Stimulated activated CD4-positive, alpha-beta T cell treated with anti-CD3 and anti-CD28 coated beads, Interleukin-15, amount 100 ng/mL, for 48 hours (primary cell): ENCODE measurements at places on chromosomes 3 and 15.

DNA sequence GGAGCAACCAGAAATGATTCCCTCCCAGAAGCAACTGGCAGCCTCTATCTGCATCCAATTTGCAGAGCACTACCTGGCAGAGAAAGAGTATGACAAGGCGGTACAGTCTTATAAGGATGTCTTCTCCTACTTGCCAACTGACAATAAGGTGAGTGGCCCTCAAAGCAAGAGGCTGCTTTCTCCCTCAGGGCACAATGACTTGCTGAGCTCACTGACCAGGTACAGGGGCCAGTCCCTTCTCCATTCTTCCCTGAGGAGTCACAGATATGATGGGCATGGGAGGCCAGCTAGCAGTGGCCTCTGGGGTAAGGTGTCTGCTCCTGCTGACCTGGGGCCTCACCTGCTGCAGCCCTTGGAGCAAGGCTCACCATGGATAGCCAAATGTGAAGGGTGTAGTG lies 20.3 kb downstream of the CSRNP1 start:
- no peak for DNase-seq

DNA sequence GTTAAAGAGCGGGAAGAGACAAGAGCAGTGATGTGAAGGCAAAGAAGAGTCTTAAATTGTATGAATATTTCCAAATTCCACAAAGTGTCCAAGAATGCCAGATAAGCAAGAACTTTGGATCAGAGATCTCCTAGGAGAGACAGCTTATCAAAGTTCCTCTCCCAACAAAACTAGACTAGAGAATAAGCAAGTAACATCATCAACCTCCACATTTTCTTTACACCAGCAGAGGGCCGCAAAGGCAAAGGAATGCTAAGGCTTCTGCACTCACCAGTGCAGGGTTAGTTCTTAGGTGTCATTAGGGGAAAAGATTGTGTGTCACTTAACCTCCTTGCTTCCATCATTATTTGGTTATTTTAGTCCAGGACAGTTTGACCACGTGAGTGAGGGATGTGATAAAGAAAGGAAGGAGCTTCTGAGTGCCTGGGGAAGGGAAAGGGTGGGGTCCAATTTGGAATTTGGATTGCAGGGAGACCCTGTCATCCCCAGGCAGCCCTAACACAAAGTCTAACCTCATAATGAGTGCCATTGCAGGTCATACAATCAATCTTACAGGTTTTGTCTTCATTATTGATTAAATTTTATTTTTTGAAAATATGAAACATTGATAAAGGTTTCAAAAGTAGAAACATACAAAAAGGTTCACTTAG lies 7.5 kb upstream of the CMTM6 start:
- peak; percentile 50 for DNase-seq

DNA sequence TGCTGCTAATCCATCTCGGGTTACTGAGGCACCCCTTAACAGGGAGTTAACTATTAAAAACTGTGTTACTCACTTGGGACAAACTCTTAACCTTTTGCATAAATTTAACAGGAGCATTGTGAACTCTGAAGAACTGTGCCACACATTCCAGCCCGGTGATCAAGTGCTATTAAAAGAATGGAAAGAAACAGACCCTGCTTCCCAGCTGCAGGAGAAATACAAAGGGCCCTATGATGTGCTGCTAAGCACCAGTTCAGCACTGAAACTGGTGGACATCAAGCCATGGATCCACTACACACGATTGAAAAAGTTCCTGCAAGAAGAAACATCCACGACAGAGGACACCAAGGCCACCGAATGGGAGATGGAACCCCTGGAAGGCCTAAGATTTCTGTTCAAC lies 114.7 kb upstream of the PLCL2 start:
- no peak for DNase-seq

- DNase-seq = no peak
Observed at GRCh38 chr3:192039593-192039992, 578.6 kb downstream of the PYDC2 start.

DNA sequence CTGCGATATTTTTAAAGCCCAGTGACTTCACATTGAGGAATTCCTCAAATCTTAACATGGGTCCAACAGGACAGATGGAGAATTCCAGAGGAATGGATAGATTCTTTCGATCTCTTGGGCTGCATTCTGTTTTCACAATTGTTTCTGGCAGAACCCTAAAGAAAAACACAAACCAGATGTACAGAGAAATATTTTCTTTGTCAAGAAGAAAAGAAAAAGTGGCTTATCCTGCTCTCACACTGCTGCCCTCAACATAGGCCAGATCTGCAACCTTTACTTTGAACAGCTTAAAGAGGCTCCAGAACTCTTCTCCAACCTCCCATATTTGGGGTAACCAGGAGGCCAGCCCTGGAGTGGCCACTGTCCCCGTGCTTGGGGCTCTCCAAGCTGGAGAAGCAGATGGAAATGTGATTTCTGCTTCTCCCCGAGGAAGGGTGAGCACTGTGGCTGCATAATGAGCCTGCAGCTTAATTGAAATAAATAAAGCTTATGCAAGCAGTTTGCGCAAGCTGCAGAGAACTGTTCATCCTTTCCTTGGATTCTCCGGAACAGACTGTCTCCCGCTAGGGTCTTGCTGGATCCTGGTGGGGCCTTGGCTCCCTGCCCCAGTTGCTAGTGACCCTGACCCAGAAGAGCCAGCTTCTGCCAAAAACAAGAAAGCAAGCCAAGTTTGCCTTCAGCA lies 453.2 kb upstream of the PROK2 start:
- DNase-seq = no peak

GRCh38 chr15:48946074-48946839 lies 17.5 kb downstream of the SHC4 start:
- no peak for DNase-seq

GRCh38 chr3:194503081-194503531 lies 16.3 kb upstream of the ATP13A3 start:
- DNase-seq = no peak

DNA sequence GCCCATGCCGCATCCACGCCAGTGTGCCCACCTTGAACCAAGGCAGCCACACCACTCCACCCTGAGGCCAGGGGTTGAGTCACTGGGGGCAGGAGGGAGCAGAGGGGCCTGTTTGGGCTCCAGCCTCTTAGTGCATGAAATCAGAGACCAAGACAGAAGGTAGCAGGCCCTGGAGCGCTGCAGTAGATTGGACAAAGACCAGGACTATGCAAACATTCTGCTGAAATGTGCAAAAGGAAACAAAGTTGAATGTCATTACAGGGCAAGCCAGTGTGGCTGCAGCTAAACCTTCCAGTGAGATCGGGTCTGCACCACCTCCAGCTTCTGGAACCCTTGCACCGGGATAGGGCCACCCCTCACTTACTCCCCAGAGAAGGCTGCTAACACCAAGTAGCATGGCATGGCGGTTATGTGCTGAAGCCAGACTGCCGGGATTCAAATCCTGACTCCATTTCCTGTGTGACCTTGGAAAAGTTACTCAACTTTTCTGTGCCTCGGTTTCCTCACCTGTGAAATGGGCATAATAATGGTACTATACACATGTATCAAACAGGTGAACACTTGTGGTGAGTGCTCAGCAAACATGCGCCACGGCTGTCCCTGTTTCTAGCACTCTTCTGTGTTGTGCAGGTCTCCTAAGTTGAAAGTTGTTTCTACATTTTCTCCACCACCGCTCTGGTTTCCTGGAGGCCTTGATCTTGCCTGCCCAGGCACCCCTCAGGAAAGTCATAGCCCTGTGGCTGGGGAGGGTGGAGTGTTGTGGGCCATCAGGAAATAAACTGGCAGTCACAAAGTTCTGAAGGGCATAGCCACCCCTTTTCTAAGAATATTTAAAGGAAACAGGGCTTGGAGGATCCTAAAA lies 25.0 kb upstream of the GP9 start:
- DNase-seq = no peak

GRCh38 chr15:49215768-49216739 lies 46.0 kb downstream of the GALK2 start:
- no peak for DNase-seq

DNA sequence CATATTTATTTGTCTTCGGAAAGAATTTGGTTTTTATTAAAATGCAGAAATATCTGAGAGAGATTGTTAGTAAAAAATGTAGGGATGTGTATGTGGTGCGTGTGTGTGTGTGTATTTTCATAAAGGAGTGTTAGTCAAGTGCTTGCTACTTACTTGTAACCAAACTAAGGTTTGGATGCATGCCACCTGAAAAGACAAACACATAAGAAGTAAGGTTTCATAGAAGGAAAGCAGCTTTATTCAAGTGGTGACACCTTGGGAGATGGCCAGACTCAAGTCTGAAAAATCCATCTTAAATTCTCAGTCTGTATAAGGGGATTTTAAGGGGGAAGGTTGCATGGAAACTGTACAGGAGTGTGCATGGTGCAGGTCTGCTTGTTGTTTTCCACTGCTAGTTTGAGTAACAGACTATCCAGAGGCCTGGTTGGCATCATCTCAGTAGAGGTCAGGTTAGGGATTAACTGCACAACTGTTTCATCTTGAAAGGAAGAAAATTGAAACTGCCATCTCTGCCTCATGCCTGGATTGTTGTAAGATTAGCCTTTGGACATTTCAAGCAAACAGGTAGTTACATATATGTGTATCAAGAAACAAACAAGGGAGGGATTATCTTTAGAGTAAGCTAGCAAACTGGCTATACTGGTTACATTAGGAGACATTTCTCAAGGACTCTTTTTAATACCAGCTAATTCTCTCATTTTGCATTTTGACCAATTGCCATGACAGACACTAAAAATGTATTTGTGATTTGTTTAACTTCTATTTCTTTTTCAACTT lies 196.7 kb downstream of the EPHA6 start:
- DNase-seq = no peak

DNA sequence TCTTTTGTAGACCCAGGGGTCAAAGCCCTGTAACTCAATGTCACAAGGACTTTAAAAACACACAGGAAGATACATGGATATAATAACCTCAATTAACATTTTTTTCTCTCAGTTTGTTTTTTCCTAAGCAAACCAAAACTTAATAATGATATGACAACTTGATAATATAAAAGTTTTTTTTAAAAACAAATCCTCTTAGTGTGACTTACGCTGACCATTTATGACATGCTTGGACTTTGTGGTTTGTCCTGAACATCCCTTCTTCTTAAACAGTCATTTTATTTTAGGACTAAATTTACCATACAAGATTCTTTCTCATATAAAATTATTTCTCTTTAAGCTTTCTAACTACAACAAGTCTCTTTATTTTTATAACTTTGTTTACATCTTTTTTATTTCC lies 25.4 kb upstream of the FAM3D start:
- no peak for DNase-seq

DNA sequence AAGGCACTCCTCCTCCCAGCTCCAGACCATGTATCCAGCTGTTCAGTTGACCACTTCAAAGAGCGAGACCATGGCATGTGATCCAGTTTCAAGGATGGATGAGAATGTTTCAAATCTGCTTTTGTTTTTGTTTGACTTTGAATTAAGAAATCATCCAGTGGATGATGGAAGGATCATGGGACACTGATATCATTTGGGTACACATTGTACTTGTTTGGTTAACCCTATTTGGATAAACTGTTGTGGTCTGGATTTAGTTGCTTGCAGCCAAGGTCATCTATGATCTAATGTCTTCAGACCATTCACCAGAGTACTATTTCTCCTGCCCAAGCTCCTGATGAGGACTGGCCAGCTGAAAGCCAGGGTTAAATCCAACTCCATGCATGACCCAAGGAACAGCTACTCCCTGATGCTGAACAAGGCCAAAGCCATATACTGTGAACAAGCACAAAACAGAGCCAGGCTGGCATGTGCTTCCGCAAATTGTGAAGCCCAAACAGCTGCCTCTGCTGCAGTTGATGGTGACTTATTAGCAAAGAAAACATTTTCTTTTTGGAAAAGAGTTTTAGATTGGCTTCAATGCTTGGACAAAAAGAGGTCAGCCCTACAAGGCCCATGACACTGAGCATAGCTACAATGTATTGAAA lies 5.2 kb upstream of the ADAMTS17 start:
- no peak for DNase-seq

GRCh38 chr3:55897573-55898224 lies 410.6 kb upstream of the WNT5A start:
- no peak for DNase-seq

GRCh38 chr15:92294759-92295158 lies 98.9 kb upstream of the ST8SIA2 start:
- no peak for DNase-seq
